Stimulated activated naive B cell treated with anti-CD40 and anti-IgM and Interleukin-4, amounts not matched to agents 10 μg/mL and 1 μg/mL and 100 μg/mL, for 72 hours (primary cell): ENCODE measurements at places on chromosomes 5 and 9.

- DNase-seq = no peak
These were observed 252.3 kb downstream of the IZUMO3 start for GRCh38 chr9:24293386-24293785.

DNA sequence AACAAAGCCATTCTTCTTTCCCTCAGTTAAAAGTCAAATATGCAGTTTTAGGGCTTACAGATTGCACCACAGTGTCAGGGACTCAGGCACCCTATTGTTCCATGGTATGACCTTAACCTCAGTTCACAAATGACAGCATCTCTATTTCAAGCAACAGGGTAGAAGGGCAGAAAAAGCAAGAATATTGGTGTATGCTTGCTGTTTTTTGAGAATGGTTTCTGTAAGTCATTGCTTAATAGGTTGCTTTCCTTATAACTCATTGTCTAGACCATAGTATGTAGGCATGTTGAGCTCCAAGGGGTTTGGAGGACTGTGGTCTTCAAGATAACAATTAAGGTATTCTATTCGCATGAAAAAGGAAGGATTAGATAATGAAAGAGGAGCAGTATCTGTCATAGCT is 183.5 kb upstream of the EDIL3 start:
- DNase-seq = no peak

DNA sequence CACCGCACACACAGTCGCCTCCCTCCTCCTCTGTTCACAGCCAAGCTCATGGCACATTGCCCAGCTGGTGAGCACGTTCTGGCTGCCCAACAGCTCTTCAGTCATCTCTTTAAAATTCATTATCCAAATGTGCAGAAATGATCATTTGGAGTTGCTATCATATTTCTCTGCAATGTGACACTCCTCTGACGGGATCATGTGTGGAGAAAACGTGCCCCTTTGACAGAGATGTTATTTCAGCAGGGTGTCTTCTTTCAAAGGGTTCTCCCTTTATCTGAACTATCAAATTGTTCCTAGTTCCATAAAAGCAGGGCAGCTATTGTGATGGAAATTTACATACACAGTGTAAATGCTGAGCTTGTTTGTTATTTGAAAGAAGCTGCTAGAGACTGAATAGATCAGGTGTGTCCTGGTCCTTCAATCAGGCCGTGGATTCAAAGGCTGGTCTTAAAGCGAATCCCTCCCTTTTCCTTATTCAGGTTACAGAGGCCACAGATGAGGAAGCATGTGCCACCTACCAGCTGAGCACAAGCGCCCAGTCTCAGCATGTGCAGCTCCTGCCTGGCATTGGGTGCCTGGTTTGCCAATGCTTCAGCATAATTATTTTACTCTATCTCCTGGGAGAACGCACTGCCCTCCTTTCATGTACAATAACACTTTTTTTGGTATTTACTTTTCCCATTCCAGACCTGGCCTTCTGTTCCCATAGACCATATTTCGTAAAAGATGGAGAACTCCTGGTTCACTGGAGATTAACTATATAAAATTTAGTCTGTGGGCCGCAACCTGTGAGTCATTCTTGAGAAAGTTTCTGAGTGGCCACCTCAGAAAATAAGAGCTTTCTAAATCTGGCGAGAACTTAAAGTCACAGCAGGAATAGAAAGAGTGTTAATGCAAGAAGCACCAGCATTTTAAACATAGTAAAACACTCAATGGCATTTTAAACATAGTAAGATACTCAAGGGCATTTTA is 433.7 kb downstream of the ENC1 start:
- no peak for DNase-seq

DNA sequence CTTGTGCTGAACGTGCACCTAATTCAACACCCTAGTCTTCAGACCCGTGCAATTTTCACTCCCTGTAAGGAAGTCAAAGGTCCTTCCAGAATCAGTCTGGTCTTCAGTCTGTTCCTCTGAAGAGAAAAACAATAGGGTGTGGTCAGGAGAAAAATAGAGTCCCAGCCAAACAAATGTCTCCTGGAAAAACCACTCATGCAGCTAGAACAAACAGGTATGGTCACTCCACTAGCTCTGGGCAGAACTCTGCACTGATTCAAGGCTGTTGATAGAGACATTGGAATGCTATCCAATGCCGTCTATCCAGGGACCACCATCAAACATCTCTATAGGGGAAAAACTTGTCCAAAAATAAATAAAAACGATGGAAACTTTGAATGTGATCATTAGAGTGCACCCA is 81.8 kb upstream of the MAP3K1 start:
- no peak for DNase-seq

DNA sequence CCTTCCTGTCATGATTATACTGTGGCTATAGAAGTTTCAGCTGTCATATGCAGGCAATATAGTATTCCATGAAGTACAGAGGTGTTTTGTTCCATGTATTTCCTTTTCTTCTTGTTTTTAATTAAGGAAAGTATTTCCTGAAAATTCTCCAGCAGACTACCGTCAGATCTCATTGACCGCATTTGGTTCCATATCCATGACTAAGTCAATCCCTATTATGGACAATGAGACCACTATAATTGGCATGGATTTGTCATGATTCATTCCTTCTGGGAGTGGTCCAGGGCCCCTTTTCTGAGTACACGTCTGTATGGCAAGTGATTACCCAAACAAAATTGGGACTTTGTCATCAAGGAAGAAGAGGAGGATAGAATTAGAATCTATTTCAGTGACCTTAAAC is 283.2 kb upstream of the CLINT1 start:
- no peak for DNase-seq

- DNase-seq = no peak
These were observed 13.2 kb upstream of the ZBTB43 start for GRCh38 chr9:126791406-126792230.

- no peak for DNase-seq
These were observed at the start of gene PCDHGA2 for GRCh38 chr5:141338538-141339306. PCDHGA2 (plus strand) TSS chr5:141338760.

GRCh38 chr5:175861337-175862130 is 9.8 kb upstream of the CPLX2 start:
- DNase-seq = no peak

DNA sequence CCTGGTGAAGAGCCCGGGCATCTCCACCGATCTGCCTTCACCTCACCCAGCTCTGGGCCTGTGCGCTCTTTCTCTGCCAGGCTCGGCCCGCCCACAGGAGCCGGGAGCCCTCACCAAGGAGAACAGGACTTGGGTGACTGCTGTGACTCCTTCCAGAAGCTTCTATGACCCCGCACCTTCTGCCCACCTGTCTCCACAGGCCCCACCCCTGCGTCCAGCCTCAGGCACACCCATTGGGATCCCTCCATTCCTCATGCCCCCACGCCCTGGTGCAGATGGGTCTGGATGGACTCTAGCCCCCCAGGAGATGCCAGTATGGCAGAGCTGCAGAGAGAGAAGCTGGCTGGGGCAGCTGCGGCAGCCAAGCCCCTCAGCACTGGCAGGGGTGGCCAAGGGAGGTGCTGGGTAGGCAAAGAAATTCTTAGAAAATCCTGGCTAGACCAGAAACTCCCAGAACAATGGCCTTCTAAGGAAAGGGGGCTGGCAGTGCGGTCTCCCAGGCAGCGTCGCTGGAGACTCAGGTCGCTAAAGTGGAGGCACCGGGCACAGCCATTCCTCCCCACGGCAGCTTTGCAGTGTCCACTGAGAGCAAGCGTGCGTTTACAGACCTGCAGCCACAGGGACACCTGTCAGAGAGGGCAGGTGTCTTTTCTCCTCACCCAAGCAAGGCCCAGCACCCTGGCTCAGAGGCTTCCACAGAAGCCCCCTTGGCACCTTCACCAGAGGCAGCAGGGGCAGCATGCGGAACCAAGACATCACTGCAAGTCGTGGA is 17.3 kb downstream of the LPCAT1 start:
- DNase-seq = no peak

DNA sequence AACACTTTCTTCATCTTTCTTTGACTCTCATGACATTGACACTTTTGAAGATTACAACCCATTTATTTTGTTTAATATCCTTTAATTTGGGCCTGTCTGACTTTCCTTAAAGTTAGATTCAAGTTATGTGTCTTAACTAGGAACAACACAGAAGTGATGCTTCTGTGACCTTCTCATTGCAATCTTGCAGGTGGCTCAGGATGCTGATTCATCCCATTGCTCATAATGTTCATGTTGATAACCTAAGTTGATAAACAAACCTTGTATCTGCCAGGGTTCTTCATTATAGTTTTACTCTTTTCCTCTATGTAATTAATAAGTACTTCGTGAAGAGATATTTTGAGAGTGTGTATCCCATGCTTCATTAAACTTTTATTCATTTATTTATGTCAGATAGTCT is 107.2 kb upstream of the SHB start:
- no peak for DNase-seq

DNA sequence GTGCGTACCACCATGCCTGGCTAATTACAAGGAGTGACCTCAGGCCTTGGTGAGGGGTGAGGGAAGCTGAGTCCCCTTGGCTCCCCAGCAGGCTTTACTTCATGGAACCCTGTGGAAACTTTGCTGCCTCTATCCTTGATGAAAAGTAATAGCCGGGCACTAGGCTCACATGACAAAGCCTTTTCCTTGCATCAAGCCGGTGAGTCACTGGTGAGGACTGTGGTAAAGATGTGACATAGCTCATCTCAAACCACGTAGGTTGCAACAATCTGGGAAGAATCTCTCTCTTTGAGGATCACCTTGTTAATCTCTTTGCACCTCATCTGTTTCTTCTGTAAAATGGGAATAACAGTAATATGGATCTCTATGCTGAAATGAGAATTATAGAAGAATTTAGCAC is 116.3 kb upstream of the SLC25A48 start:
- no peak for DNase-seq

GRCh38 chr9:21720758-21721157 is 81.7 kb upstream of the MTAP start:
- DNase-seq = no peak

DNA sequence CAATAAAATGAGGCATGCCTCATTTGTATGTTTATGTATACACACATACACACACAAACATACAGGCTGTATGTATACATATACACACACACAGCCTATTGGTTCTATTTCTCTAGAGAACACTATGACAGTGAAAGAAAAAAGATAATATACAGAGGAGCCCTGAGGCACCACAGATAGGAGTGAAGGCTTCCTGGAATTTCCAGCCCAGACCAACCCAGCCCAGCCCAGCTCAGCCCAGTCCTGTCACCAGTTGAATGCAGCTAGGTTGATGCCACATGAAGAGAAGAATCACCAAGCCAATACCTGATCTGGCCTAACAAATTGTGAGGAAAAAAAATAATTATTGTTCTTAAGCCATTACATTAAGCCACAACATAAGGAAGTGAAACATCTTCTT is 126.9 kb upstream of the PDE4D start:
- no peak for DNase-seq

DNA sequence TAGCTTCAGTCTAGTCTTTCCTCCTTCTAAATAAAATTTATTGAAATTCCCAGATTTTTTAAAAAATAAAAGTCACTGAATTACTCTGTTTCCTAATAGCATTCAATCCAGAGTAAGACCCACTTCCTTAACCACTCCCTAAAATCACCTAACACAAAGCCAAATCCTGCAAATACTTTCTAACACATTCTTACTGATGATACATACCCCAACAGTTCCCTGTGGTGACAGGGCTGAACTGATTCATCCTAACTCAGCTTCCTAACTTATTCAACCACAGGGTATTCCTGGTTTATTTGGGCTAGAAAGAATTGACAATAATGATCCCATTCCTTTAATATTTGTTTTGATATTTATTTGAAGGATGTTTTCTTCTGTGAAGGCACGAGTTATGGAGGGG is 40.7 kb upstream of the ZNF300 start:
- no peak for DNase-seq

DNA sequence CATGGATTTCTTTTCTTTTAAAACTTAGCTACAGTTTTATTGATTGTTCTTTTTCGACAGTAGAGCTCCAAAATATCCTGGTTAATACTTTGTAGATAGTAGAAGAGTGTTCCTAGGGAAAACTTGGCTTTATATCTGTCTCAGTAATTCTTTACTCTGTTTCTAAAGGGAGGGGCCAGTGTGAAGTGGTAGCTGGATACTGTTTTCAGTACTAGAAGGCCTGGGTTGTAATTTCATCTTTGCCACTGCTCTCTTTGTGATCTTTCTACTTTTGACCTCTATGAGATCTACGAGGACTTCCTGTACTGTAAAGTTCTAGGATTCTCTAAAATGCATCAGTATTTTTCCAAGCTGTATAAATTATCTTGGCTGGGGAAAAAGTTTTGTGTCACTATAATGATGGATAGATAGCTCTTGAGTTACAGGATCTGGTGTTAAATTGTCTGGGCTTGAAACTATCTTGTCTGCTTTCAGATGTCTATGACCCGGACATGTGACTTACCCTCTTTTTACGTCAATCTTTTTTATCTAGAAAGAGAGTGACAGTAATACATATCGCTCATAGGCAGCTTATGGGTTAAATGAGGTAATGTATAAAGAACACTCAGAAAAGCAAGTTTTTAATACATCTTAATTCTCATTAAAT is 53.6 kb downstream of the PRR16 start:
- no peak for DNase-seq

DNA sequence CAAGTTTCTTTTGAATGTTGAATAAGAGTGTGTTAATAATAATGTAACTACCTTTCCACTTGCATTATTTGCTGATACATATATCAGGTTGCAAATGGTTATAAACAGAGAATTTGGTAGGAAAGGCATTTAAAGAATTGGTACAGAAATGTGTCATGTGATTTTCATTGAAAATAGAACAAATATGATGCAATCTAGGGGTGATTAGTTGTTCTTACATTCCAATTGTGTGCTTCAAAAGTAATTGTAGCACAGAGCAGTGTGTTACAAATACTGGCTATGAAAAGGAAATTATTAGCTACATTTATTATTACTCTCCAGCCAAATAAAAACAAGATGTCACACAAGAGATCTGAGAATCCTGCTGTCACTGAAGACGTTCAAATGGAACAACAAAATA is 61.8 kb upstream of the PRDM9 start:
- DNase-seq = no peak

GRCh38 chr9:110089681-110090370 is 118.1 kb downstream of the C9orf152 start:
- DNase-seq = no peak

DNA sequence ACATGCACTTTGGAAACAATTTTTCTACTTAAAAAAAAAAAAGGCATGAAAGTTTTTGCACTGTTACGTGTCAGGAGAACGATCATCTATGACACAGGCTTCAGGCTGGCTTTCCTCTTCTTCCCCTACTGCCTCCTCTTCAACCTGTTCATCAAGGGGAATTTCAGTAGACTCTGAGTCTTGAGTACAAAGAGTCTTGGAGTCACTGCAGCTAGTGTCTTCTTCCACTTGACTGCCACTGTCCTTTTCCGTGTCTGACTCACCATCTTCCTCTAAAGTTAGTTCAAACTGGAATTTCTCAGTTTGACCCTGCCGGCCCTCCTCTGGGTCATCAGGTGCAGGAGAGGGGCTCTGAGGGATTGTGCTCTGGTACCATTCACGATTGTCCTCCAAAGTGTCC is 391.7 kb downstream of the RAB3C start:
- DNase-seq = no peak

GRCh38 chr5:180777475-180777874 is 25.1 kb downstream of the MGAT1 start:
- no peak for DNase-seq

- DNase-seq = no peak
These were observed 110.4 kb upstream of the ZNF462 start for GRCh38 chr9:106752581-106752980.

- no peak for DNase-seq
These were observed 195.8 kb upstream of the KLF4 start for GRCh38 chr9:107685376-107685775.
